ENCODE measurements at places on chromosomes 7 and 10. TPM values are rescaled to one million over a fixed set of nuclear protein-coding genes. Genes with fewer than 3 reads are reported as not detected.
A peak's percentile ranks its signal among the peaks of the same experiment; 100 is the strongest.

DNA sequence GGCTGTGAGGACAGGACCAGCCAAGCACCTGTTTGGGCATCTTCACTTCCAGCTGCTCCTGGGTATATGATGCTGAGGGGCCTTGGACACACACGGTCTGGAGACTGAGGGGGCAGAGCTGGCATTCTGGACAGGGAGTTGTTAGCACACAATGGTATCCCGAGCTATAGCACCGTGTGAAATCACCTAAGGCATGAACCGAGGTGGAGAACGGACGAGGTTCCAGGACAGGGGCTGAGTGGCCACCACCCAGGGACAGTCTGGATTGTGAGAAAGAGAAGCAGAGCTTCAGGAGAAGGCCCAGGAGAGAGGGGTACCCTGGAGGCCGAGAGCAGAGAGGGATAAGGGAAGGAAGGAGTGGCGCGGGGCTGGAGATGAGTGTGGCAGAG, 571.8 kb downstream of the TCERG1L start:
- DNase-seq: no peak

FERD3L gene
- total RNA-seq: not detected

DNA sequence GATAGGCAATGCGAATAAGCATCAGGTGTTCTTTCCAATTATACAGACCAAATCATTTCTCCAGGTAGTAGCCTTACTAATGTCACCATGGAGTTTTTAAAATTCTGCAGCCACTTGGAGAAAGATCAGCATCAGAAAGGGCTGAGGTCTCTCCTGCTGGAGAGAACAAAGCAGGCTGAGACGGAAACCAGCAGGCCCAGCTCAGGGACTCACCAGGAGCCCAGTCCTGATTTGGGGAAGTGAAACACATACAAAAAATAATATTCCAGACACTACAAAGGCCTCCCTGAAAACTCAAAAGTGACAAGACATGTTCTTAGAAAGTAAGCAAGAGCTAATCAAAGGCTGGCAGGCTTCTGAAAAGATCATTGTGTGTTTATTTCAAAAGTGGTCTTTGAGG, 207.1 kb upstream of the GHITM start:
- no peak for DNase-seq

- DNase-seq: no peak
Observed at GRCh38 chr10:69367469-69367868, 49.2 kb downstream of the TACR2 start.

- peak; percentile 56 for DNase-seq
Observed at GRCh38 chr7:73885975-73886798, 25.2 kb downstream of the TMEM270 start.

DNA sequence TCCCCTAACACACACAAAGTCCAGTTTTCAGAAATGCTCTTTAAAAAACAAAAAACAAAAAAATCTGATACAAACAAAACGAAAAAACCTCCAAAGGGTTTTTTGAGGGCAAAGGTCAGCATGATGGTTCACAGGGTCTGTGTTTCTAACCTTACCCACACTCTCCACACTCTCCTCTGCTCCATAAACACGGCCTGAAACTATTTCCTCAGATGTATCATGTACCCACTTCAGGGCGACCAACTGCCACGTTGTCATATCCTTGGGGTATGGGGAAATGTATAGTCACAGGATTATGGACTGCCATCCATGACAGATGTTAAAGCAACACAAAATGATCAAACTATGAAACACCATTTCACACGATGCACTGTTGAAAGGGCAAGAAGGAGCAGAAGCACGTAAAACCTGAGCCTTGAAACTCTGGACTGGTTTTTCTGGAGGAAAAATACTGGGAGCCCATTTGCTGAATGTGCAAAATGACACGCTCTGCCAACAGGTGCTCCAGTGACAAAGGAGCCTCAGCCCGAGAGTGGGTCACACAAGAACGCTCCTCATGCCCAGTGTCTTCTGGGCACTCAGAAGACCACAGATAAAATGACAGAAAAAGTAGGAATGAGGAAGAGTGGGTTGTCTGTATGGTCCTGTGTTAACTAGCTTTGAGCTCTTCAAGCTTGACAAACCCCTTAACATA, 15.8 kb downstream of the NAPEPLD start:
- DNase-seq: no peak

- DNase-seq: no peak
Observed at GRCh38 chr10:60235001-60235400, 154.7 kb downstream of the ANK3 start.

- no peak for DNase-seq
Observed at GRCh38 chr10:130179640-130180039, 43.4 kb downstream of the GLRX3 start.

DNA sequence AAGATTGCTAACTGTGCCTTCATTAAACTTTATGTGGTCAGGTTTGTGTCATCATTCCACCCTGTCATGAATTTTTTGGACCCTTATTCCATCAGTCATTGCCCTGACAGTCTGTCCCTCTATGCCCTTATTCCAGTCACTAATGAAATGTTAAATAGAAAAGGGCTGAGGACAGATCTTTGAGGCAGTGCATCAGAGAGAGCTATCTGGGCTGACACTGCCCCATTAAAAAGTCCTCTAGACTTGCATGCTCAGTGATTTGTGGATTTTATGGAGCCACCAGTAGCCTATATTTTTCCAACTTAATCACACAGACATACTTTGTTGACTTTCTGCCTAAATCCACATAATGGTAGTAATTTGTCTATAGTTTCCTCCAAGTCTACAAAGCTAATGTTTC, 264.7 kb upstream of the YAE1 start:
- DNase-seq: no peak

DNA sequence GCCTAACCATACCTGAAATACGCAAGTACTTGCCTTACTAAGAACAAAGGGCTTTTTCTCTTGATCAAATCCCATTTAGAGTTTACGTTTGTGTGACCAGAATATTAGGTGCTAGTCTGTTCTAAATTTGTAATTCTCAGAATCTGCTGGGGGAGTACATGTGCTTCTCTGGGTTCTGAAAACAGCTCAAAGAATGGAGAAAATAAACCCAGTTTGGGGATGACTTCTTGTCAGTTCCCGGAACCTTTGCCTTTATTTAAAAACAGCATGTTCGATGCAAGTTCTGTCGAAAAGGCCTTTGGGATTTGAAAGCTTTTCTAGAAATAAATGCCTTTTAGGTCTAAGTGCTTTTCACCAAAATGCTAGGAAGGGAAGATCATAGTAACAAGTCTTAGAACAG, 147.0 kb downstream of the ARID5B start:
- DNase-seq: no peak

DNA sequence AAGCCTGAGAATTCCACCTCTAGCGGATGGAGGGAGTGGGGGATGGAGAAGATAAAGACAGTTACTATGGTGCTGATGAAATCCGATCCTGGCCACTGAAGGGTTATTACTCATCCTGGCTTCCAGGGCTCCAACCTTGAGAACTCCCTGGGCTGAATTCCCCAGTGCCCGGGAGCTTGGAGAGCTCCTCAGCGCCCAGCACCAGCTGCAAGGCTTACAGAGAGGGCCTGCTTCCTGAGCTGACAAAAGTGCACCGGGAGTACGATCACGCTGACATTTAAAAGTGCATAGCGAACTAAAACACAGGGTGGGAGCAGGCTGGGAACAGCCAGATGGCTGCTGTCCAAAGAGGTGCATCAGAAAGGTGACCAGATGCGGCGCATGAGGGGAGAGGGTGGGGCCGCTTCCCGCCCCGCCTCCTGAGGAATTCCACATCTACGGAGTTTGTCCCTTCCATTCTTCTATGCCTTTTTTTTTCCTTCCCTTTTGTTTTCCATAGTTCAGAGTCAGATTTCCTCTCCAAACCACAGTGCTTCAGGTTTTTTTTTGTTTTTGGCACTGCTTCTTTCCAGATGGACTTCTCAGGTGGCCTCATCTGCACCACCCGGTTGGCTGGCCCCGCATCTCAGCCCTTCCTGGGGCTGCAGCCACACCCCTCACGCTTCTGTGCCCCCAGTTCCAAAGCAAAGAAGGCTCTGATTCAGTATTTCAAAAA, 62.4 kb upstream of the MKRN1 start:
- peak; percentile 65 for DNase-seq

DNA sequence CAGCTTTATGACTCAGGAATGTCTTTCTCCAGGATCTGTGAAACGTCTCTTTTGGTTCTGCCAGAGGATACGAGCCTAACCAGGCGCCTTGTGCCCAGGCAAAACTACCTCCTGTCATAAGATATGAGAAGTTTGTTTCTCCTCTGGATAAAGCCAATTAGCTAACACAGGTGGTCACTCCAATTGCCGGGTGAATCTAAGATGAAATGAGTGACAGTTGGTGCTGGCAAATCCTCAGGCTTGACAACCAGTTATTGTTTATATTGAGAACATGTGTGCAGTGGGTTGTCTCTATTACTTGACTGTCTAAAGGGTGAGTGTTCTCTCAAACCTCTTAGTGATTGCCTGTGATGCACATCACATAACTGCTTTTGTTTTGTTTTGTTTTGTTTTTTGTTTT, 449.1 kb downstream of the XPNPEP1 start:
- DNase-seq: no peak

GRCh38 chr10:44348496-44348895, 36.4 kb downstream of the CXCL12 start:
- DNase-seq: no peak

DNA sequence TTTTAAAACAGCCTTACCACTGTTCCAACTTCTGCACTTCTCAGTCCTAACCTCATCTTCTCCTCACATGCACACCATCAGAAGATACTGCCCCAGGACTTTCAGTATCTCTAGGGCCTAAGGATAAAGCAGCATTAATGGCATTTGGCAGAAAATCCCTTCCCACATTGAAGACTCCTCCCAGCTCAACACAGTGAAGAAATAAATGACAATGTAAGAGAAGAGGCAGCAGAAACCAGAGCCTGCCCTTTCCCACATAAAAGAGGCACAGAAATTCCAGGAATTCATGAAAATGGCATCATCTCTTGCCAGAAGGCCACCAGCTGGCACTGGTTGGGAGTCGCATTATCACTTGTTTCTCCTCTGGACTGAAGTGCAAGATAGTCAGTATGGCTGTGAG, 3.7 kb downstream of the GCC1 start:
- no peak for DNase-seq

GRCh38 chr7:14851610-14852009, 50.9 kb downstream of the DGKB start:
- no peak for DNase-seq

DNA sequence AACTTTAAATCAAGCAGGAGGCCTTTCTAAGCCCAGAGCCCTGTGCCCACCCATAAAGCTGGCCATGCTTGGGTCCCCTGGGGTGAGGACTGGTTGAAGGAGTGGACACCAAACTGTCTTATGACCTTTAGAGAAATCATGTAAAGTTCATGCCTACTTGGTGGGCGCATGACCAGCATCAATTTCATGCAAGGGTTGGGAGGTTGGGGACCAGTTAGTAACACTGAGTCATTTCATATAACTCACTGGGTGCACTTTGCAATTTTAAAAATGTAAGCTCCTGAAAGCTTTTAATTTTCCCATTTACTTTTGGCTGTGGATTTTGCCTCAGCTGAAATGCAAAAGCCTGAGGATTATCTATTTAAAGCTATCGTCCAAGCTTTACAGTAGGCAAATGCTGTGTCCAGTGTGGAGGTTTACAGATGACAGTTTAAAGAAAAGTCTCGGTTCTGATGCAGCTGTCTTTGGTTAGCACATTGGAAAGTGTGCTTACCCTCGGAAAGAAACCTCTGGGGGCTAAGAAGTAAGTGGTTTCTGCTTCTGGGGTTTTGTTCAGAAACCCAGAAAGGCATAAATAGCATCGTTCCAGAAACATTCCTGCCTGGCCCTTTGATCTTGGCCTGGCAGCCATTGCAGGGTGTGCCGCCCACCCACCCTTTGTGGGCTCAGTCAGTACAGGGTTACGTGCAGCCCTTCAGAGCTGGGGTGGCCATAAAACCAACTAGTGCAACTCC, 48.8 kb upstream of the CHST15 start:
- DNase-seq: no peak

MYOZ1 gene
- not detected for total RNA-seq

SLC12A9 gene
- total RNA-seq: 33.5 TPM

METTL27 gene
- total RNA-seq: 2.4 TPM

- no peak for DNase-seq
Observed at GRCh38 chr10:114975091-114975490, 37.1 kb downstream of the TRUB1 start.

UPK3B gene
- 3.6 TPM for total RNA-seq

EN2 gene
- total RNA-seq: not detected

- no peak for DNase-seq
Observed at GRCh38 chr10:13883636-13884444, 297.1 kb downstream of the PRPF18 start.

ZNF32 gene
- 14.8 TPM for total RNA-seq

HGF gene
- 4.6 TPM for total RNA-seq

DNA sequence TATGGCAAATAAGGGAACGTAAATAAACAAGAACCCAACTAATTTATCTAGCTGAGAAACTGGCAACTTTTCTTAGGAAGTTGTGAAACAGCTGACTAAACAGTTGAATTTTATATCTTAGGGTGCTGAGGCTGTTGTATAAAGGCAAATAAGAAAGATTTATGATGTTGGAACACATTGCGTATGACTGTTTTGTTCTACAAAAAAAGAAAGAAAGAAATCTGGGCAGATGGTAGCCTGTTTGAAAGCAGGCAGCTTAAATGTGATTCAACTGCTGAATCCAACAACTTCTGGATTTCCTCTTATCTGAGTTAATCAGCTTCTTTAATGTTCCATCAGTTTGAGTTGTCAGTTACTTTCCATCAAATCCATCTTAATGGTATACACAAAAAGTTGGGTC, 214.5 kb downstream of the SNX13 start:
- DNase-seq: no peak

C10orf95 gene
- total RNA-seq: 2.3 TPM

LHFPL3 gene
- total RNA-seq: 0.57 TPM

DNA sequence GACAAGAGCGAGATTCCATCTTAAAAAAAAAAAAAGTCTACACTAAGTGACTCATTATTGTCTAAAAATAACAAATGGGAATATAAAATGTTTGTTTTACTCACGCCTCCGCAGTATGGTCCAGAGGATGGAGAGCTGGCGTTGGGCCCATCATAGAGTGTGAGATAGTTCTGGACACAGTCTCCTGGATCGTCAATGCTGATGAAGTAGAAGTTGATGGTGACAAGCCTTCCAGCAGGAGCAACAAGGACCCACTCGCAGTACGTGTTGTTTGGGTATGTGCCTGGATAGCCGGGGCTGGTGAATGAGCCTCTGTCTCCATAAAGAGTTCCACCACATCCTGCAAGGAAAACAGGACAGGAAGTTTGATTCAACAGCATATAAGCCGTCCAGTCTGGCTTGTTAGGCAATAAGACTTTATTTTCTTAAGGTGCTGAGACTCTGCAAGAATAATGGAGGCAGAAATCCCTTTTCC, 11.5 kb upstream of the RSU1 start:
- DNase-seq: no peak

All from mucosa of descending colon (tissue), 3 donors.